ENCODE measurements at places on chromosomes 2 and 18.

GRCh38 chr18:13141209-13141608 is 77.4 kb upstream of the LDLRAD4 start:
- DNase-seq: no peak

DNA sequence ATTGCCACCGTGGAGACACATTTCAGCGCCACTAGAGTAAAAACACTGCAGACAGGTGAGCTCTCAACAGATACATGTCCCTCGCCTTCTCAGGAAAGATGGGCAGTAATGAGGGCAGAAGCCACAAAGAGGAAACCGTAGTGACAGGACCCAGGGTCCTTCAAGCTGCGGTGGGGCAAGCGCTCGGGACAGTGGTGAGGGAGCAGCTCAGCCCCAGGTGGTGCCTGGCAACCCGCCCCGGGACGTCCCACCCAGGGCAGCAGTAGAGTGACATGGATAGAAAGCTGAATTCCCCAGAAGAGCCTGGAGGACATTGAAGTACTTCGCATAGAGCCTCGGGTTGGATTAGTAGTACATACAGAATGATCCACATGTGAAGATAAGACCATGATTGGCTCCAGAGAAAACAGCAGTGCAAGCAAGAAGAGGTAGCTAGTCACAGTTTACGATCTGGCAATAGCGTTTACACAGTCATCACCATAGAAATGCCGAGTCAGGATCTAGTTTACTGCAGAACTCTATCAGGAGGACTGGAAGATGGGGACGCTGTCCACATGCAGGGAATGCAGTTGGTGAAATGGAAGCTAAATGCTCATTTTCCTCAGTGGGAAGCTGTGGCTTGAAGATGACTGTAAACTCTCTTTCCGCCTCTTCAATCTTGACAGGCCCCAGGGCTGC is 37.4 kb upstream of the ALPP start:
- no peak for DNase-seq

DNA sequence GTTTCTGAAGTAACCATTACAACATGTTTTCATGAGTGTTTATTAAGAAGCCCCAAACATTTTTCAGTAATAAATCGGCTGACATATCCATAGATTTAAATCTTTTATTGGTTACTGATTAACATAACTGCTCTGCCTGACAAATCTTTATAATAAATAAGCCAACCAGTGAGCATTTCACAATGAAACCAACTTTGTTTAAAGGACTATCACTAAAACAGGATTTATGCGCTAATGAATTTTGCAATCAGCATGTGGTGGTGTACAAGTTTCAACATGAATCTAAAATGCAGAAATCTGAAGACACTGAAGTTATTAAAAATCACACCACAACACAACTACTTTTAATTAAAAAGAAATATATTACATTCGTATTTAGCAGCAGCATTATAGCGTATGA is 166.7 kb downstream of the MEIS1 start:
- no peak for DNase-seq

- no peak for DNase-seq
These were observed 48.2 kb upstream of the CNGA3 start for GRCh38 chr2:98297817-98298682.

Data from NCI-H2171 (cell line).